Effector memory CD8-positive, alpha-beta T cell (primary cell): ENCODE measurements at places on chromosomes 7 and 10.

DNA sequence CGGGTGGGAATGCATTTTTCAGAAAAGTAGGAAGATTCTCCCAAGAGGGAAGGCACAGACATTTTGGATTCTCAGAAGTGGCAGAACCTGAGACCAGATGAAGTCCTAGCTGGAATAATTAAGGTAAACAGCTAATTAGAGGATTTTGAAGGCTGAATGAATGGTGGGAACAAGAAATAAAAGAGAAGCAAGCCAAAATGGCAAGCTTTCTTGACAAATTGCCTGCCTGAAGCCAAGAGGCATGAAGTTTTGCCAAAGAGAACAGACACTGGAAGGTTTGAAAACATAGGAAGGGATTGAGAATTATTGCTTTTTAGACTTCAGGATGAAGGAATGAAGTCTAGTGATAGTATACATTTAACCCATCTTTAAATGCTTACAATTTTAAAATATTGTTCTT, 115.0 kb upstream of the SEM1 start:
- no peak for DNase-seq

- DNase-seq: no peak
These were observed 84.6 kb upstream of the PDE1C start for GRCh38 chr7:32154797-32155196.

DNA sequence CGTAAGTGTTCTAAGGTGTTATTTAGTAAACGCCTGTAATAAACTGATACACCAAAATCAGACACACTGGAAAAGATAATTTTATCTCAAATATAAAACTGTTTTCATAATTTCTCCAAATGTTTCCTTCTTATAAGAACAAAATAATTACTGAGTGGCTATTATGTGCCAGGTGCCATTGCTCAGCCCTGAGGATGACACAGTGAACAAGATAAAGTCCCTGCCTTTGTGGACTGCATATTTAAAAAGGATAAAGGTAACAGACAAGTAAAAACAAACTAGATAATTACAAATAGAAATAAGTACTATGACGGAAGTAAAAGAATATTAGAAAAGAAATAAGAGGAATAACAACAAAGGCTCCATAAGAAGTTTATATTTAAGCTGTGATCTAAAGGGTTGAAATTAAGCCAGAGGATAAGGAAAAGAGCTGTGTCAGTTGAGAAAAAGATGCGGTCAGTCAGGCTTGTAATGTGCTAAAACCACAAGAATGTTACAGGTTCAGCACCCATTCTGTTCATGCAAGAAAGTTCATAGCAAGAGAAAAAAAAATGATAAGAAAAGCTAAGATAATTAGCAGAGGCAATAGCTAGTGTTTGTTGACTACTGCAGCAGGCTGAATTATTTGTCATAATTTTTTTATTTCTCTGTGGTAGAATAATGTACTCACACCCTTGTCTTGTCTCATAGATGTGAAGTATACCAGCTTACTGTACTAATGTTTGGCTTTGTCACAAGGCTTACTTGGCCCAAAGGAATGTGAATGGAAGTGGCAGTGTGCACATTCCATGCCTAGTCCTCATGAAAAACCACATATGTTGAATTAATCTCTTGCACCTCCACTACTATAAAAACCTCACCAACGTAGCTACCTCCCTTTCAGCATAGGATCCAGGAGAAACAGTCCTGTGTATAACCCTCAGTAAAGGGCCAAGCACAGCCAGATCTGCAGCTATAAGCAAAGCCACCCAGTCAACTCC, 75.1 kb downstream of the CRPPA start:
- DNase-seq: no peak

DNA sequence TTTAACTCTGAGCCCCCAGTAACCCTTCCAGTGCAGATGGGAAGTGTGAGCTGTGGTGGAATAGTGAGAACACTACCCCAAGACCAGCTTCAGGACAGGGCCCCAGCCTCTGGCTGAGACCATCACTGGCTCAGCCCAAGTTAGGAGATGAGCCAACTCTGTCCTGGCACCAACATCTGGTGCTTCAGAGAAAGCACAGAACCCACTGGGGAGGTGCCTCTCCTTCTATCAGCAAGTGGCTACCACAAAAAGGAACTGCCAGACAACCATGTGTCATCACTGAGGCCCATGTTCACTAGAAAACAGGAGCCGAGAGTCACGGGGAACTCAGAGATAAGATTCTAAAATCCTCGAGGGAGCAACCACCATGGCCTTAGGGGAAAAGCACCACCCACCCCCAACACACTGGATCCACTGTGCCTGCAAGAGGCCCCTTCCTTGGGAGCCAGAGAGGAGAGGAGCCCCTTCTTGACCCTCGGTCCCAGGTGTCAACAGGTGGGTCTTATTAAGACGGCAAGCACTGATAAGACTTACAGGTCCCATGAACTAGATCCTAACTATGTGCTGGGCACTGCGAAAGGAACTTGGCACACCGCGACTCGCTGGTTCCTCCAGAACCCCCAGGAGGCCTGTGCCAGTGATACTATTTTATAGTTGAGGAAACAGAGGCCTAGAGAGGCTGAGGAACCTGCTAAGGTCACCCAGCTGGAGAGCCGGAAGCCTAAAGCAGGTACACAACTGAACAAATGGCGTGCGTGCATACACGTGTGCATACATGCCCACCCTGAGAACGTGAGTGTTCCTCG, 102.7 kb downstream of the FAM53B start:
- DNase-seq: peak; percentile 62

DNA sequence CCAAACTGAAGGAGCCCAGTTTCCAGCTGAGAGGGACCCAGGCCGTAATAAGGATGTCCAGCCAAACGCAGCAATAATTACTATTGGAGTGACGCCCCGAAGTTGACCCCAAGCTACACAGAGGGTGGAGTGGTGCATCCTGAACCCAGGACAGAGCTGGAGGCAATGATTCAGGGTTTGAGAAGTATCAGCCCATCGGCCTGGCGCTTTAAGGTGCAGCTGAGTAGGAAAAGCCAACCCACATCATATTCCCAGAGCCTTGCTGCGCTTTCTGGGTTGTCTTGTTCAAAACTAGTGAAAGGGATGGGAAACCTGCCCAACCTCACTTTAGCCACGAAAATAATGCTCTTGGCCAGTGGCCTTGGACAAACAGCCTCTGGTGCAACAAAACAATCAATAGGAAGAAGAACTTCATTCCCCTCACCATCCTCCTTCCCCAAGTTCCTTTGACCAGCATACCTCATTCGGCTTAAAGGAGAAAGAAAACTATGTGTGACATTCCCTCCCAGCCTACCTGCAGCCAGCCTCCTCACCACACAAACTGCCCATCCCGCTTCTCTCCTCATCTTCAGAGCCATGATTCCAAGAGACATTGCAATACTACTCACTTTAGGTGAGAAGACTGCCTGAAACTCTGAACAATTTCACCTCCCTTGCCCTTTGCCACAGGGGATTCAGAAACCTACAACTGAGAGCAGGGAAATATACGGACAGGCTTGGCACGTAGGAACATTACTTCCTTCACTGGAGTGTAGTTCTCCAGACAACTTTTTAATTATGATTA, 217.2 kb upstream of the MKLN1 start:
- DNase-seq: no peak

DNA sequence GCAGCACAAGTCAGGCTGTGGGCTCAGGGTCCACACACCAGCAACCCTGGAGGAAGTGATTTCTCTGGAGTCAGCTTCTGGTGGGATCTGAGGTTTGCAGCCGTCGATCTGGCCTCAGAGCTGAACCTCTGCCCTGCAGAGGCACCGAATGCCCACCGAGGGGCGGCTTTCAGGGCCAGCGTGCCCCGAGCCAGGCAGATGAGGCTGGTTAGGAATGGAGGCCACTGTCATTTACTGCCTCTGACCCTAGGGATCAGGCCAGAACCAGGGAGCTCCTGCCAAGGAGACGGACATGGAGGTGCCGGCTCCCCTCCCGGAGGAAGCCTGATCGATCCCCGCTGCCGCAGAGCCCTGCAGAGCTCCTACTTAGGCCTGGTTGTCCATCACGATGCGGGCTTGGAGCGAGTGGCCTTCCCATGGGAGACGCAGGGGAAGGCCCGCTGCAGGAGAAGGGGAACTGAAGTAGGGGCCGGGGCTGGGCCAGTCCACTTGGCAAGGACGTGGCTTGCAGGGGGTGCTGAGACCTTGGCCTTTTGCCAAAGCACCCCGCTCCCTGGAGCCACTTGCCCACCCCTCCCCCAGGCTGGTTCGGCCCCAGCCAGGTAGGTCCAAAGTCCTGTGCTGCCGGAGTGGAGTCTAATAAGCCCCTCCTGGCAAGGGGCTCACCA, 19.6 kb upstream of the ELFN1 start:
- DNase-seq: no peak

GRCh38 chr10:34653530-34653929, 161.6 kb downstream of the PARD3 start:
- no peak for DNase-seq

DNA sequence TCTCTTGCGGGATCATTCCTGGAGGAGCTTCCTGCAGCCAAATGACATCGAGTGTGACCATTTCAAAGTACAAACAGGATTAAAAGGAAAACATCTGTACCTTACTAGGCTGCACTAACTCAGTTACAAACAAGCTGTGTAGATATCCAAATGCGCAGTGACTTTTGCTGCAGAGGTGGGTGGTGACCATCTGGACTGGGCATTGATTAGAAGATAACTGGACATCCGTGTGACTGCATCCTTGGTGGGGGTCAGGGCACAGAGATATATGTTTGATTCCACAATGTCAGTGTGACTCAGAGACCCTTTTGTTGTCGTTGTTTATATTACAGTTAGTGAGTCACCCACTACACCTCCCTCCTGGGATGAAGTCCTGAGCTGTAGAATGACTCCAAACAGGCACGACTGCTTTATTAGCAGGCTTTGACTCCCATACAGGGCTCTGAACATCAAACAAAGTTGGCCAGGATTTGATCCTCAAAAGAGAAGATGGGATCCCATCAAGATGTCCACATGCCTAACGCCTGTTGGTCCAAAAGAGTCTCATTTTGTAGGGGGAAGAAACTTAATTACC, 56.7 kb upstream of the SDK1 start:
- DNase-seq: no peak

DNA sequence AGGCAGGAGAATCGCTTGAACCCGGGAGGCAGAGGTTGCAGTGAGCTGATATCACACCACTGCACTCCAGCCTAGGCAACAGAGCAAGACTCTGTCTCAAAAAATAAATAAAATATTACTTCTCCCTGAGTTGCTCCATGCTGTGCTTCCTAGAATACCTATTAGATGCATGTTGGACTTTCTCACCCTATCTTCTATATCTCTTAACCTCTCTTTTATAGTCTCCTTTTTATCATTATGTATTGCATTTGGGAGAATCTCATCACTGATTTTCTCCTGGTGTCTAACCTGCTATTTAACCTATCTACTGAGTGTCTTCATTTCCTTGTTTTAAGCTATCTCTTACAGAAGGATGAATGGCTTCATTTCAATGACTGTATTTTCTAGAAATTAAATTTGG, 32.1 kb upstream of the NANOS1 start:
- DNase-seq: no peak

DNA sequence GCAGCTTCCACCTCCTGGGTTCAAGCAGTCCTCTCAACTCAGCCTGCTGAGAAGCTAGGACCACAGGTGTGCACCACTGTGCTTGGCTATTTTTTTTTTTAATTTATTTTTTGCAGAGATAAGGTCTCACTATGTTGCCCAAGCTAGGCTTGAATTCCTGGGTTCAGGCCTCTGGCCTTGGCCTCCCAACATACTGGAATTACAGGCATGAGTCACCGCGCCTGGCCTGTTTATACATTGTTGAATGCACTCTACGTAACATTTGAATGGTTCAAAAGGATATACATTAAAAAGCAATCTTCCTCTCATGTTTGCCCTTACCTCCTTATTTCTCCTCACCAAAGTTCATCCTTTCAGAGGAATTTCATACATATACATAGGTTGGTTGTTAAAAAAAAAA, 7.2 kb upstream of the SNX10 start:
- no peak for DNase-seq

DNA sequence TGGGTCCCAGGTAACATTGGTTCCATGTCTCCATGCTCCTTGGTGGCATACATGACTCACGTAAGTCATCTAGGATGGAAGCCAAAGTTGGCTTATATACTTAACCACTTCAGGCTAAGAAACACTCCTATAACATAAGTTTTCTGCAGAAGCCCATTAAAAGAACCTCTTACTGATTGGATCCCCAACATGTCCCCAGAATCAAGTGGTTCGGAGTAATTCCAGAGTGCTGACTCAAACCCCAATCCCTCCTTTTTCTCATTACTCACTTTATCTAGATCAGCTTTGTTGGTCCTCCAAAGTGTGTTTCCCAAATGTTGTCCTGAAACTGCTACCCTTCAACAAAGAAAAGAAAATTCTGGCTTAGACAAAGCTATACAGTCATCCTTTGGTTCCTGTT, 10.1 kb upstream of the ATOH7 start:
- DNase-seq: no peak
